Kidney (tissue), 22 donors: ENCODE measurements at places on chromosomes 4 and X.
A peak's percentile ranks its signal among the peaks of the same experiment; 100 is the strongest.

DNA sequence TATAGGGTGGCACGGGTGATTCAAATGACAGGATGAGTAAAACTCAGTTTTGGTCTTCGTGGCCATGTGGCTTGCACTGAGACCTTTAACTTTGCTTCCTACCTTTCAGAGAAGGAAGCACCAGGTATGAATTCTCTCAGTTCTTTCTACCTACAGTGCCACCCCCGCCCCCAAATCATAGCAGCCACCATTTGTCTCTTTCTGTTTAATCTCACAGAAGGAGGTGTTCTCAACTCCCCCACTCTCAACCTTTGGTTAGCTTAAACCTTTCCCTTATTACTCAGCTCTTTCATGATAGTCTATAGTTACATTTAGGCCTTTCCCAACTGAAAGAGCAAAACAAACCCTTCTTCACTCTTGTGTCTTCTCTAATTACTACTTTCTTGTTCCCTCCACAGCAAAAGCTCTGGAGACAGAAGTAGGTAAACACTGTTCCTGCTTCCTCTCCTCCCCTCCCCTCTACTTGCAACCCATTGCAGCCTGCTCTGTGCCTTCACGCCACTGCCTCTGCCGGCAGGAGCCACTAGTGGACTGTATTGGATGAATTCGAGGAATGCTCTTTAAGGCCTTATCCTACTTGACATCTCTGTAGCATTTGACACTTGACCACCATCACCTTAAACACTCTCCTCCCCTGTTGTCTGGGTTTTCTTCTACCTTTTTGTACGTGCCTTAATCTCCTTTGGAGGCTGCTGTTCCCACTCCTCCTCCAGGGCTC, 123.7 kb downstream of the AFF1 start:
- peak; percentile 77 for DNase-seq

- no peak for DNase-seq
These were observed 7.4 kb upstream of the MGST2 start for GRCh38 chr4:139658185-139658584.

- peak; percentile 56 for DNase-seq
These were observed at the start of gene STS for GRCh38 chrX:7147413-7147977. TSS of gene STS (plus strand) at chrX:7147712. CDS start at chrX:7253200, 105,488 bp downstream.

GRCh38 chrX:42420426-42420825, 357.5 kb downstream of the PPP1R2C start:
- DNase-seq = no peak

DNA sequence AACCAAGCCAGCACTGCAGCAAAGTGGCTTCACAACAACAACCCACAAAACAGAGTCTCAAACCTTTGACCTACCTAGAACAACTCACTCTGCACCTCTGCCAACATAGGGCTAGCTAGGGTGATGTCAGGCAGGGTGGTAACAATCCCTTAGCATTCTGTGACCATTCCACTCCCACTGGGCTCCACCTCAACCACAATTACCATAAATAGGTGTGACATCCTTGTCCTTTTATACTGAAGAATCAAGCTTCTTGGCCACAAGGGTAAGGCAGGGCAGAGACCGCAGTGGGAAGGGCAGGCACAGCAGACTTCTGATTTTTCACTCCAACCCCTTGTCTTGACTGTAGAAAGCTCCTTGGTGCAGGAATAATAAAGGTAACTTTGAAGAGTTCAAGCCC, 795.4 kb upstream of the DIAPH2 start:
- no peak for DNase-seq

DNA sequence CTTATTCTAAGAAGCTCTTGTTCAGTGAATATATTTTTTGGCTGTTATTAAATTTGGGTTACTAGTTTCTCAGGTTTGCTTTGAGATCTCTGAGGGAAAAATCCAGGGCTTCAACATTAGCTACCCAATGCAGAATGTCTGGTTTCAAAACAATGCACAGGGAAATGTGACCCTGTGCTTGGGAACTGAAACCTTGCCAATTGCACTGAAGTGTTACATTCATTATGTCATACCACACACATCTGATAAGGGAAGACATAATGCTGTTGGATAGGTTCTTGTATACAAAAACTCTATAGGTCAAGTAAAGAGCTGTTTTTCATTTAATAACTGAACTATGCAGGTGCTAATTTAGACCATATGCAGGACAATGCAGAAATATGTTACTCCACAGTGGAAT, 345.3 kb upstream of the BMP3 start:
- peak; percentile 53 for DNase-seq

- no peak for DNase-seq
These were observed 97.3 kb downstream of the EMCN start for GRCh38 chr4:100420571-100420970.

GRCh38 chr4:104868958-104869357, 277.7 kb upstream of the TET2 start:
- no peak for DNase-seq

- DNase-seq = no peak
These were observed 56.3 kb upstream of the NOCT start for GRCh38 chr4:138959097-138959815.

DNA sequence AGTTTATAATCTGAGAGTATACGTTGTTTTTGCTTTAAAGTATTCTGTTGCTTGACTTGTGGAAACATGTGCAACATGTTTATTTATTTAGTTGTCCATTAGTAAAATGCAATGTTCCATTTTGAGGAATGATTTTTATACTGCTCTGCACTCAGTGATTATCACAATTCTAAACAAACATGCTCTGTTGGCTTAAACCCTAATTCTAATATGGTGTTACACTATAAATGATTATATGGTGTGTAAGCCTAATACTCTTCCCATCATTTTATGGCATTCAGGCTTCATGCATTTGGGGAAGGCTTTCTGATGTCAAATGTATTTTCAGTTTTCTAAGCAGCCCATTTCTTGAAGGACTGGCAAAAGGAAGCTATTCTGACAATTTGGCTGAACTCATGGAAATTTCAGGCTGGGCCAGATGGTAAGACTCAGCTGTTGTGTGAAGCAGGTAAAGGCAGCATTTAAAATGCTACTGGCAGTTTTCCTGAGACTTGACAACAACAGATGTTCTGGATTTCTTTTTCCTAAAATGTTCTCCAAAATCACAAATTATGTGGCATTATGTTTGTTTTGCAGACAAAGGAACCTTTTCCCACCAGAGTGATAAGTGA, 336.7 kb upstream of the GNPDA2 start:
- DNase-seq = peak; percentile 41

GRCh38 chr4:146959692-146960091, 14.0 kb upstream of the TTC29 start:
- DNase-seq = no peak
